ENCODE measurements at places on chromosomes 12 and 14.

DNA sequence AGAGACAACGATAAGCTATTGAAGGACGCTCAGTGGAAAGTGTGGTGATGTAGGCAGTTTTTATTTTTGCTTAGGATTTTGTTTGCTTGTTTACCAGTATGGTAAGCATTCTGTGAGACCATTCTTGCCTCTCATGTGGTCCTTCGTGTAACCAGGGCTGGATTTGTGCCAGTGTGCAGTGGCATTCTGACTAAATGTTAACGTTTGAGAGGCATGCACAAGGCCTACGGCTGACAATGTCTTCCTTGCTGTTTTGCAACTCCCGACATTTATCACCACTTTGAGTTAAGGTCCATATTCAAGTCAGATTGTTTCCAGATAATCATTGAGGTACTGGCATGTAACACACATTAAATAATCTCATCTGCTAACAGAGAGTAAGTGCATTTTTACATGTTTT, 102.3 kb upstream of the BCAT1 start:
- DNase-seq: no peak

- DNase-seq: no peak
Measured at GRCh38 chr14:24321212-24321975, 10.1 kb downstream of the LTB4R start.

DNA sequence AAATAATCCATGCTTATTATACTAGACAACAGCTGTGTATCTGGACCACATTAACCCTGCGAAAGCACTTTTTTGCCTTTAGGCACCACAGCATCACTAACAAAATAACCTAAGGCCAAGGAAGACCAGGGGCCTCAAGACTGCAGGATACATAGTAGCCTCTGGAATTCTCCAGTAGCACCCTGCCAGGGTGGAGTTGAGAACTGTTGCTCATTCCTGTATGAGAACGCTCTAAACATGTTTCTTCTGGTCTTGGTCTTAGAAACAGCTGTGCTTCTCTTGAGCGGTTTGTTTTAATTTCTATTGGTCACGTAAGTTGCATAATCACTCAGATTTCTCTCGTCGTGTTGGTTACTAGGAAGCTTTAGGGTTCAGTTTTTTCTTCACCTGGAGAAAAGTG, 7.9 kb downstream of the B4GALNT3 start:
- DNase-seq: no peak

DNA sequence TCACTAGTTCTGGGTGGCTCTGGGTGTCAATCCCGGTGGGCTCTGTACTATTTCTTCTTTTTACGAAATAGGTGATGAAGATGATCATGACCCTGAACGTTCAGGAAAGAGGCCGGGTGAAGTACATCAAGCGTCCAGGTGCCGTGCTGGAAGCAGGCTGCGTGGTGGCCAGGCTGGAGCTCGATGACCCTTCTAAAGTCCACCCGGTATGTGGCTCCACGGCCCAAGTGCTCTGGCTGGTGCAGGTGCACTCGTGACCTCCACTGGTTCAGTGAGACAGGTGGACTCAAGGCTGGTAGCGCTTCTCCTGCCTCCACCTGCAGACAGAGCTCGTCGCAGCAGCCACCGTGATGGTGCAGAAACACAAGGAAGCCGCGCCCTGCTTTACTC, 85.1 kb downstream of the ACACB start:
- no peak for DNase-seq

- DNase-seq: no peak
Measured at GRCh38 chr14:97388408-97388807, 591.2 kb downstream of the VRK1 start.

DNA sequence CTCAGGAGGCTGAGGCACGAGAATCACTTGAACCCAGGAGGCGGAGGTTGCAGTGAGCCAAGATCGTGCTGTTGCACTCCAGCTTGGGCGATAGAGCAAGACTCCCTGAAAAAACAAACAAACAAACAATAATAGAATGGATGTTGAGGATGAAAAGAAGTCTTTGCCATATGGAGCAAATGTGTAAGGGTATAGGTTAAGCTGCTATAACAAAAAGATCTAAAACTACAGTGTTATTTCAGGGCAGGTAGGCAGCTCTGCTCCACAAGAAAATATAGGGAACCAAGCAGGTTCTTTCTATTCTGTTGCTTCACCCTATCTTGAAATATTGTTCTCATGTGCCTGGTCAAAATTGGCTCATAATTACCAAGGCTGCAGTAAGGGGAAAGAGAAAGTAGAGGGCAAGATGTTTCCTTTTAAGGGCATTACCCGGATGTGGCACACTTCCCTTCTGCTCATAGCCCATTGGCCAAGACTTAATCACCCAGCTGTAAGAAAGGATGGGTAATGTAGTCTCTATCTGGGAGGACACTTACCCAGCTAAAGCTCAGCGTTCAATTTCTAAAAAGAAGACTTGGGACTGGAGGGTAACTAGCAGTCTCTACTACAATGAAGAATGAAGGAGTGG, 23.5 kb downstream of the SDSL start:
- no peak for DNase-seq

Measured in stimulated activated CD4-positive, alpha-beta T cell treated with anti-CD3 and anti-CD28 coated beads, Interleukin-1b, Interleukin-23, amount 100 ng/mL, for 1 hour (primary cell).